ENCODE measurements at places on chromosomes 2 and 18.

GRCh38 chr2:134818321-134818720 is 20.1 kb upstream of the ACMSD start:
- no peak for DNase-seq

DNA sequence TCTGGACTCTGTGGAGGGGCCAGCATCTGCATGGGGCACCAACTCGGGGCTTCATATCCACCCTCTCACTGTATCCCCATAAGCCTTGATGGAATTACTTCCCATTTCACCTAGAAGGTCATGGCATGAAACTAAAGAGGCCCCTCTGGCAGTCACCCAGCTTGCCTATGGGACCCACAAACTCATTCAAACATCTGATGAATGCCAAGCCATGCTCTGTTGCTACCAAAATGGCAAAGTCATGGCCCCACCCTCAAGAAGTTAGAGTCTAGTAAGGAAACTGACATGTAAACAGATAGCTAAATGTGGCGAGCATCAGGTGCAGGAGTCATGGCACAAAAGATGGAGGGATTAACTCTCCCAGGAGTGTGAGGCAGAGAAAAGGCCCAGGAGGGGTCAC is 14.5 kb downstream of the CYB5A start:
- DNase-seq, result no peak

DNA sequence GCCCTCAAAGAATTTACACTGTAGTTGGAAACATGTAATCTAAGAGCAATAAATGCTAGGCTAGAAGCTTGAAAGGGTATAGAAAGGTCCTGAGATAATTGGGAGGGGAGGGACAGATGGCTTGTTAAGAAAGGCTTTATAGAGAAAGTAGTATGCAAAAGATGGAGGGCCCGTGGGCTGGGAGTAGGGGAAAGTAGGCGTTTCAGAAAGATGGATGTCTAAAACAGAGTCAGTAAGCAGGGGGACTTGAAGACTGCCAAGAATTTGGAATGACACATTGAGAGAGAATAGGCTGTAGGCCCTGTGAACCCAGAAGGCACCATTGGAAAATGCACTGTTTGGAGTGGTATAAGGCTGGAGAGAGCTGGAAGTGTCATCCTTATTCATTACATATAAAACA is 822 bp downstream of the PSMG2 start:
- no peak for DNase-seq

- no peak for DNase-seq
Observed at GRCh38 chr18:3360211-3360610, 89.8 kb upstream of the TGIF1 start.

GRCh38 chr2:69585855-69586555 is 57.5 kb downstream of the AAK1 start:
- no peak for DNase-seq

DNA sequence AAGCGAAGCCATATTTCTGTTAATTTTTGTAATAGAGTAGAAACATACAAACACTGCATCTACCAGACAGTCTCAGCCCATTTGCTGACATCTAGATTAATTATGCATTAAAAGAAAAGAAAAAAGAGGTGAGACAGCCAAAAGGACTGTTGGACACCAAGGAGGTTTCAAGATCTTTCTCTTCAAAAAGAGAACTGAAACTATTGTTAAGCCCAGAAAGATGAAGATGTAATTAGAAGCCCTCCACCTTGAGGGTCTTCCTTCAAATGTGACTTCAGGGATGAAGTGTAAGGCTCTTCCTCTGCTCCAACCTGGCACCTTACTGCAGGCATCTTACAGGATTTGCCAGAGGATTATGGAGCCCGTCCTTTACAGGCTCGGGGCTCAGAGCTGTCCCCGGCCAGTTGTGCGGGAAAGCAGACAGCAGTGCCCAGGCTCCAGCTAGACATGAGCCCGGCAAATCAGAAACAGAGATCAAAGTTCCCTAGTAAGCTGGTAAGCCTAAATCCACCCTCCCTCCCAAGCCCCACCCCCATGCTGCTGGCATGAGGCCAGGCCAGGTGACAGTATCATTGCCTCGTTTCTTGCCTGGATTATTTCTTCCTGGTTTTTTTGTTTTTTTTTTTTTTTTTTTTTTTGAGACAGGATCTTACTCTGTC is 38.9 kb downstream of the ADI1 start:
- DNase-seq, result no peak

All from HuH-7.5 (cell line).